ENCODE measurements at places on chromosomes 12 and 14.

GRCh38 chr12:28936221-28936620 lies 212.9 kb upstream of the FAR2 start:
- DNase-seq: no peak

- no peak for DNase-seq
These were observed 114.2 kb upstream of the MDM1 start for GRCh38 chr12:68446384-68446783.

DNA sequence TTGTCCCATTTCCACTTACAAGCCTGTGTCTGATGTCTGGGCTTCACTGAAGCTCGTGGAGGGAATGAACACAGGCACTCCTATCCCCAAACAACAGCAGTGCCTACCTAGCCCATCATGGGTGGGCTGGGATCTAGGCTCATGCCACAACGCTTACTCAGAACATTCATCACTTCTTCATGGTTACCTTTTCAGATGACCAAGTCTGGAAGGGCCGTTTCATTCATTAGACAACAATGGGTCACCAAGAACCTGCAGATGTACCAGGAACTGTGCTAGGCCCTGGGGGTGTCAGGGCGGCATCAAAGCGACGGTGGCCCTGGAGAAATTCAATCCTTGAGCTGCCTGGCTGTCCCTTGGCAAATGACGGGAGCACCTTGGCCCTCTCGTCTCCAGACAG lies 64.9 kb upstream of the FZD10 start:
- no peak for DNase-seq

DNA sequence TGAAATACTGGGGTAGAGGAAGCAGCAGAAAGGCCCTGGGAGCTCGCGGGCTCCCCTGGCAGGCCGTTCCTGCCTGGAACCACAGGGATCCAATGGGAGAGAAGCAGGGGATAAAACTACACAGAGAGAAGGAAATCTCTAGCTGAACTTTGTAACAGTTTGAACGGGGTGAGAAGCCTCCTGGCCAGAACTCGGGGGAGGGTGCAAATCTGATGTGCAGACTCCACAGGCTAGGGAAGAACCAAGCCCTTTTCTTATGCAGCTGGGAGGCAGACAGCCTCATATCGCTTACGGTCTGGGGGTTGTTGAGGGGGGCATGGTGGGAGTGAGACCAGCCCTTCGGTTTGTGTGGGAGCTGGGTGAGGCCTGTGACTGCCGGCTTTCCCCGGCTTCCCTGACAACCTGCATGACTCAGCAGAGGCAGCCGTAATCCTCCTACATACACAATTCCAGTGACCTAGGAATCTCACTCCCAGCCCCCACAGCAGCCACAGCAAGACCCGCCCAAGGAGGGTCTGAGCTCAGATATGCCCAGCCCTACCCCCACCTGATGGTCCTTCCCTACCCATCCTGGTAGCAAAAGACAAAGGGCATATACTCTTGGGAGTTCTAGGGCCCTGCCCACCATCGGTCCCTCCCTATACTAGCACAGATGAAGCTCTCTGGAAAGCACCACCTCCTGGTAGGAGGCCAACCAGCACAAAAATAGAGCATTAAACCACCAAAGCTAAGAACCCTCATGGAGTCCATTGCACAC lies 143.0 kb downstream of the TMTC1 start:
- no peak for DNase-seq
